ENCODE measurements at places on chromosomes 13 and 19.
A peak's percentile ranks its signal among the peaks of the same experiment; 100 is the strongest.

DNA sequence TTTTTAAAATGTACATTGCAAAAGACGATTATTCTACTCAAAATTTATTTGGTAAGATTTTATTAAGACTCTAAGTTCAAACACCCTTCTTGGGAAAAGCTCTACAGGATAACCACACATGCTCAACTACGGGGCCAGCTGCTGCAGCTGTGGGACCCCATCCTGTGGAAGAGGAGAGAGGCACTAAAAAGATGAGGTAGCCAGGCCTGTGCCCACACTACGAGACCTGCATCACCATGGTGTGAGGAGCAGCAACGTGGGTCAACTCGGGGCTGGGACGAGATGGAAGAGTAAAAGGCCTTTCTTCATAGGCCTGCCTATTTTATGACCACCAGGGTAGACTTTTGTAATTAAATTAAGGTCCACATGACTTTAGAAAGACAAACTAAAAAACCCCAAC is 4.6 kb upstream of the CCNP start:
- DNase-seq: no peak

DNA sequence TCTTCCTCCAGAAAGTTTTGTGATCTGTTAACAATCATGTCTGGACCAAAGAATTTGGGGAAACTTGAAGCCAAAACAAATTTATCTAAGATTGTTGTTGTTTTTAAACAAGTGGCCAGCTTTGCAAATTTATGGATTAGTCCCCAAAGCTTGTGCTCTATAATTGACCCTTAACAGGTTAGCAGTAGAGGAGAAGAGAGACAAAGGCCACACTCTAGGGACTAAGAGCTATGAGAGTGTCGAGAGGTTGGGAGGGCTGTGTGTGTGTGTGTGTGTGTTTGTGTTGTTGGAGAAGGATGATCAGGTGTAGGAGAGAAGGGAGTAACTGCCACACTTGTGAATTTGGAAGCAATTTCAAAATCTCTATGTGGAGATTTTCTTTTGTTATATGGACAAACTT is 367.3 kb downstream of the KCNRG start:
- no peak for DNase-seq

- DNase-seq: no peak
These were observed 1369.8 kb downstream of the PCDH9 start for GRCh38 chr13:65860306-65860705.

GRCh38 chr19:4228765-4229178 is 551 bp upstream of the EBI3 start:
- no peak for DNase-seq

DNA sequence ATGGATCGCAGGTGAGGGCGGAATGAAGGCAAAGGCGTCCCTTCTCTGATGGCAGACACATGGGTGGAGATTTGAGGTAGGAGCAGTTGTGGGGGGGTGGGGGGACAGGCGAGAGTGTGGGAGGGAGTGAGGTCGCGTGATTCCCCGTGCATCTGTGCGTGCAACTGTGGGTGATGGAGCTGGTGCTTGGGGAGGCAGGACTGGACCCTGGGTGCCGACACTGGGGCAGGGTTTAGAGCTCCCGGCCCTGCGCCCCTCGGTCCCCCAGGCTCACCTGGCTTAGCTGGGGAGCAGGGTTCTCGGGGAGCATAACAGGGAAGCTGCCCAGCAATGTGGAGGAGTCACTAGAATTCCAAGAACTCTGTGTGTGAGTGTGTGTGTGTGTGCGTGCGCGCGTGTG is 3.4 kb downstream of the TMPRSS9 start:
- no peak for DNase-seq

DNA sequence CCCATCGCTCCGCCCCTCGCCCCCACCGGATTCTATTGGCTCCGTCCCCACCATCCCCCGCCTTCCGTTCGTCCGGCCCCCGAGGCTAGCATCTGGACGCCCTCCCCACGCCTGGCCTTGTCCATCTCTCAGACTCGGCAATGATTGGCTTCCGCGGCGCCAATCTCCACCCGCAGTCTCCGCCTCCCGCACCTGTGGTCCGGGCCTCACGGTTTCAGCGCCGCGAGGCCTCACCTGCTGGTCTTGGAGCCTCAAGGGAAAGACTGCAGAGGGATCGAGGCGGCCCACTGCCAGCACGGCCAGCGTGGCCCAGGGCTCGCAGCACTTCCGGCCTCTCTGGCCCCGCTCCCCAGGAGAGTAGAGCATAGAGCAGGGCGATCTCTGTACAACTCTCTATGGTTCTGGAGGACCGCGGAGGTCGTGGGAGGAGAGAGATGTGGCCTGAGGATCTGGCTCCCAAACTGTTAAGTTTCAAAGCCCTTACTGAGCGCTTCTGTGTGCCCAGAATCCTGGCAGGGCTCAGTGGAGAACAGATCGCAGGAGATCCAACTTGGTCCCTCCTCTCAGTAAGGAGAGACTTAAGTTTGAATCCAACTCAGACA is at the start of gene ERCC1:
Gene ERCC1 (minus strand): TSS at position 329 of the 602 bp plus-strand sequence. CDS start 543 bp downstream, outside the sequence.
- peak; percentile 86 for DNase-seq

GRCh38 chr13:112067871-112068539 is 1.1 kb downstream of the SOX1 start:
- no peak for DNase-seq

DNA sequence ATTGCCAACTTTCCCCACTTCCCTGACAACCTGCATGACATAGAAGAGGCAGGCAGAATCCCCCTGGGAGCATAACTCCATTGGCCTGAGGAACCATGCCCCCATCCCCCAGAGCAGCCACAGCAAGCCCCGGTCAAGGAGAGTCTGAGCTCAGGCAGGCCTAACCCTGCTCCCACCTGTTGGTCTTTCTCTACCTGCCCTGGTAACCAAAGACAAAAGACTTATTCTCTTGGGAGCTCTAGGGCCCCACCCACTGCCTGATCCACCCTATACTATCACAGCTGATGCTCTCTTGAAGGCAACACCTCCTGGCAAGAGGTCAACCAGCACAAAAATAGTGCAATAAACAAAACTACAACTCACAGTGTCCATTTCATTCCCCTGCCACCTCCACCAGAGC is 59.3 kb downstream of the TNFSF13B start:
- no peak for DNase-seq

DNA sequence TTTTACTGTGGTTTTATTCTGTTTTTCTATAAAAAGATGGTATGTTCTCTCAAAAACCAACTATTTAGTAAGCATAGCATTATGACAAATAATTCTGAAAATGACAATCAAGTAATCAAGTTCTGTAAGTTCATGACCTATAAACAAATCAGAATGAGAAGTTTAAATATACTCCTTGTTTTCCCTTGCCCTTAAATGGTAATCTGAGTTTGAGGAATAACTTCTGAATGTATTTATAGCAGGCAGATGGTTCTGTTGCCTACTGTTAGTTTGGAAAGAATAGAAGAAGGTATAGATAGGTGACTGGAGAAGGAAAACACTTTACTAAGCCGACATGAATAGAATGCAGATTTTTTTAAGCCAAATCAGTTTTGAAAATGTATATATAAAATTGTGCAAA is 63.9 kb downstream of the POSTN start:
- DNase-seq: no peak

- DNase-seq: no peak
These were observed 170.0 kb downstream of the KDM4B start for GRCh38 chr19:5138606-5139582.

DNA sequence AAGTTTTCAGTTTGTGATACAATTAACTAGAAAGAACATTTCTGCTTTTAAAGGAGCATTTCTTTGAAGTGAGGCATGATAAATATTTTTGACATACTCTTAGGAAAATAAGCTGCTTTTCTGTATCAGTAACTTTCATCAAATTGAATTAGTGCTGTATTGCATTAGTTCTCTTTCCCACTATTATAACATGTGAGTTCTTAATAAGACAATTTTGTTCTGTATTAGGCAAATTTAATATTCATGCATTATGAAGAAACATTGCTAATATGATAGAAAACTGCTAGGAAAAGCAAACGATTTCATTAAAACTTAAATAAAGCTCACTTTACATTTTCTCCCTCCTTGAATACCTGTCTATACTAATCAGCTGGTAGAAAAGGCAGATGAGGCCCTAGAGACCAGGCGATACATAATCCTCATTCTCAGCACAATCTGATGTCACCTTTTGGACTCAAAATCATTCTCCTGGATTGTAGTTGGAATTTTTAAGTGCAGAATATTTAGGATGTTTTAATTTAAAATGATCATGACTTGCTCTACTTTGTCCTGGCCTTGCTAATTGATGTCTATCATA is 1636.8 kb downstream of the PCDH9 start:
- no peak for DNase-seq

- DNase-seq: no peak
These were observed 116.0 kb downstream of the SOX1 start for GRCh38 chr13:112182846-112183531.

DNA sequence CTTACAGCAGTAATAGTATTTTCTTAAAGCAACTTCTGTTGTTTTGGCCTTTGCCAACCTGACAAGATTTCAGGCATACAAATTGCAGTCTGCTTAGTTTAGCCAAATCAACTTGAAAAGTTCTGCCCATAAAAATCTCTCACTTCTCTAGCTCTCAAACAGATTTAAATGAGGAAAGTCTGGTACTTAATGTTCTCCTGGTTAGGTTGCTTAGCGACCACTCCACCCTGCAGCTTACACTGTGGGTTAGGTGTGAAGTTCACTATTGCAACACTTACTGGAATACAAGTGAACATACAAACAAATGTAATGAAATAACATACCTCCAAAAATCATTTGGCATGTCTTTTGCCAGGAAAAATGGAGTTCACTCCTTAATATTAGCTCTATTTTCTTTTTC is 178.7 kb upstream of the PCDH9 start:
- peak; percentile 16 for DNase-seq

DNA sequence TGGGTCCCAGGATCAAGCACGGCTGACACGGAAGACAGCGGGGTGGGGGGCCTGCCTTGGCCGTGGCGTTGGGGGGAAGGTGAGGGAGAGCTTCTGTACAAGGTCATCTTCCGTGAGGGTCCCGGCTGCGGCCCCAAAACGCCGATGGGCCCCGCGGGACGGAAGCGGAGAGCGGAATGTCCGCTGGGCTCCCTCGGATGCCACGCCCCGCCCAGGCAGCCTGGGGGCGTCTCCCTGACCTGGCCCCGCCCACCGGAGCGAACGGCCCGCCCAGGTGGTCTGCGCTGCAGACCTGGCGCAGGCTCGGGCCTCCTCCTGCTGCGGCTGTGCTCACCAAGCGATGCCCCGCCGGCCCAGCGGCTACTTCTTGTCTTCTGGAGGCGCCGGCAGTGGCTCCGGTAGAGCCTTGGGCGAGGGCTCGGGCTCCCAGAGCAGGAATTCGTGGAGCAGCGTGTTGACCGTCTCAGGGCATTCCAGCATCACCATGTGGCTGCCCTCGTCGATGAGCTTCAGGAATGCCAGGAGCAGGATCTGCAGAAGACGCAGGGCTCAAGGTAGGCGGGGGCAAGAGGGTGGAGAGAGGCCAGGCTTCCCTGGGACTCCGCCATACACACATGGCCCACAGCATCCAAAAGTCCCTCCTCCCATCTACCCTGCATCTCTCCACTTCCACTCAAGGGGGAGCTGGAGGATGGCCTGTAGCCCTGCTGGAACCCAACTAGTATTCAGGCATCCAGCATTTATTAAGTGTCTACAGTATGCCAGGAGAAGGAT is 10.7 kb downstream of the ABHD8 start:
- peak; percentile 67 for DNase-seq

DNA sequence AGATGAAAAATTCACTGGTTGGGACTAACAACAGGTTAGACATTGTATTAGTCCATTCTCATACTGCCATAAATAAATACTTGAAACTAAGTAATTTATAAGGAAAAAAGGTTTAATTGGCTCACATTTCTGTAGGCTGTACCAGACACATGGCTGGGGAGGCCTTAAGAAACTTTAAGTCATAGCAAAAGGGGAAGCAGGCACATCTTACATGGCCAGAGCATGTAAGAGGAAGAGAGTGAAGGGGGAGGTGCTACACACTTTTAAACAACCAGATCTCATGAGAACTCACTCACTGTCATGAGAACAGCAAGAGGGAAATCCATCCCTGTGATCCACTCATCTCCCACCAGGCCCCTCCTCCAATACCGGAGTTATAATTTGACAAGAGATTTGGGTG is 125.9 kb downstream of the SUCLA2 start:
- DNase-seq: no peak

- no peak for DNase-seq
These were observed 207.9 kb upstream of the CSNK1A1L start for GRCh38 chr13:37313372-37313771.

DNA sequence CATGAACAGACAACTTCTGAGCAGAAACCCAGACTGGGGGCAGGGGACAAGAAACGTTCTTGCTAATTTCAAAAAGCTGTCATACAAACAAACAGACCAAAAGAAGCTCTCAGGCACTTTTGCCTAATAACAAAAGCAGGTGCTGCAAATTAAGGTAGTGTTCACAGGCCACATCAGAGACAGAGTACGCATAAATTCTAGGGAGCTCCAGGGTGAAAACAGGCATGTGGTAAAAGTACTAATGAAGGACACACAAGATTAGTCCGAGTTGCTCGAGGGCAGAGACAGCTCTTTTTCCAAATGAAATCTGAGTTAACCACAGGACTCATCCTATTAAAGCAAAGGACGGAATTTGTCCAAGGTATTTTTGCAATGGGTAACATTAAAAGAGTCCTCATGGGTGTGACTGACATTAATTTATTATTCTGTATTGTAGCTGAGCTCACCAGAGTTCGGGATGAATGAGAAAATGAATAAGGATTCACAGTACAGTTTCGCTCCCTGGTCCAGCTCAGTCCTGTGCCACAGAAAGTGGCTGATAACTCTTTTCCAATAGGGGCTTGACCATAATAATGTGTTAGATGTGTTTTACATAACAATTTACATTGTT is 197.3 kb downstream of the LHFPL6 start:
- no peak for DNase-seq

DNA sequence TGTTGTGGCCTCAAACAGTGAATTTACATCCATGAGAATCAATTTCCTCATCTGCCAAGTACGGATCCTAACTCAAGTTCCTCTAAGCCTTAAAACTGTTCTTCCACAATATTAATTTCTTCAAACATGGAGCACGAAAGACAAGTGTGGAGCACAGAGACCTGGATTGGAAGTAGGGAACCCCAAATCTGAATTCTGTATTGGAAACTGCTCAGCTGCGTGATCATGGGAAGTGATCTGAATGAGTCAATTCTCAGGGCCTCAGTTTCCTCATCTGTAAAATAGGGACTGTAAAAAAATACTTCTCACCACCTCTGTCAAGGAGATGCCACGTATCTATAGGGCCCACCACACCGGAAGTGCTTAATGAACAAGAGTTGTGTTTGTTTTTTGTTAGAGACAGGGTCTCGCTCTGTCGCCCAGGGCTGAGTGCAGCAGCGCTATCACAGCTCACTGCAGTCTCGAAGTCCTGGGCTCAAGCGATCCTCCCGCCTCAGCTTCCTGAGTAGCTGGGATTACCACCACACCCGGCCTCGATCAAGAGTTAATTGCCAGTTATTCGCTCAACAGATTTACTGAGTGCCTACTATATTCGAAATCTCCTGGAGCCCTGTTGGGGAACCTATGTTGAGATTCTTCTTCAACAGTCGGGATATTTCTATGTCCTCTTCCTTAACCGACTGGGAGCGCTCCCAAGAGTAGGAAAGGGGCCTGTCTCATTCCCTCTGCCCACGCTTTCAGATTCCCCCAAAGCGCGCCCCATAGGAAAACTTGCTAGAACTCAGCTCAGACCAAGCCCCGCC is 1.6 kb downstream of the SERTAD3 start:
- no peak for DNase-seq

GRCh38 chr13:44726778-44727177 is 150.6 kb upstream of the TSC22D1 start:
- peak; percentile 2 for DNase-seq

- no peak for DNase-seq
These were observed 14.5 kb upstream of the MPHOSPH8 start for GRCh38 chr13:19618977-19619376.

GRCh38 chr19:48644839-48645619 is 958 bp downstream of the CA11 start:
- peak; percentile 31 for DNase-seq

All from NCI-H524 treated with DMSO at 0.1 percent for 48 hours (cell line).